Activated T-helper 1 cell treated with Interleukin-2 at 50 U/mL for 16 hours (primary cell): ENCODE measurements at places on chromosomes 1 and 21.

DNA sequence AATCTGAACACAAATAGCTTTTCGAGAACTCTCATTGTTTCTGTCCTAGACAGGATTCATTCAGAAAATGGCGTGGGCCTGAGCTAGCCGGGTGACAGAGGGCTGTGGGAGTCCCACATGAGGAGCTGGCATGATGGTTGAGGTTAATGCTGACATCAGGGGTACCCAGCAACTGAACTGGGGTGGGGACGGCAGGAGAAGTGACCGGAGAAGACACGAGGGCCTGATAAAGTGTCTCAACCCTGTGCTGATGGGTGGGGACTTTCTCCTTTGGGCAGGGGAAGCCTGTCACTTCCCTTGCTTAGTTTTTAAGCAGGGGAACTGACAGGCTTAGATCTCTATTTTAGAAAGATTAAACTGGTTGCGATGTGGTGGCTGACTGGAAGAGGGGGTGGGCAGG, 14.6 kb downstream of the CHIT1 start:
- DNase-seq, result no peak

DNA sequence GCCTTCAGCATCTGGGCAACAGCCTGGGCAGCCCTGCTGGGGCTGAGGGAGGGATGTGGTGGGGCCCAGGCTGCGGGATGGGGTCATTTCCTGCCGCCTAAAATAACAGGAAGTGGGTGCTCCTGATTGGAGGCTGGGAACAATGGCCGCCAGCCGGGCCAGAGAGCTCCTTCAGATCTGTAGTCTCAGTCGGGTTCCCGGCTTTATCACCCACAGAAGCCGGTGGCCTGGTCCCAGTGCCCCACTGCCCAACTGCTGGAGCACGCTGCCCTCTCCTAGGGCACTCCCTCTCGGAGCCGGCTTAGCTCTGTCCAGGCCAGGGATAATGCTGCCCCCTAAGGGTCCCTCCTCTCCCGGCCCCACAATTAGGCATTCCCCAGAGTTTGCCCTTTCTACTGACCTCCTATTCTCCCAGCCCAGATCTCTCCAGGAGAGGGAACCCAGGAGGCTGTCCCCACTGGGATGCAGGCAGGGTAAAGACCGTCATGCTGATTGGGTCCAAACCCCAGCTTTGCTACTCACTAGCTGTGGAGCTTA, 5.1 kb downstream of the MAP7D1 start:
- DNase-seq, result peak; percentile 65

DNA sequence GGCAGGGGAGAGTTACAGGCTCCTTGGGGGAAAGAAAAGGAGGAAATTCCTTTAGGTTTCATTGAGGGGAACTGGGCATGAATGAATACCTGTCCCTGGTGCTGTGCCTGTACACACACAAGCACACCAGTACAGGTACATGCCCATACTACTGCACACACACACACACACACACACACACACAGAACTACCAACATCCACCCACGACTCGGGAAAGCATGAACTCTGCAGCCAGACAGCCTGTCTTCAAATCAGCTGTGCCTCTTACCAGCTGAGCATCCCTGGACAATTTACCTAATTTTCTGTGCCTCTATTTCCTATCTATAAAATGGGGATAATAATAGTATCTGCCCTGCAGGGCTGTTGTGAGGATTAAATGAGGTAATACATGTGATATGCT, 7.2 kb upstream of the GRIK3 start:
- no peak for DNase-seq

DNA sequence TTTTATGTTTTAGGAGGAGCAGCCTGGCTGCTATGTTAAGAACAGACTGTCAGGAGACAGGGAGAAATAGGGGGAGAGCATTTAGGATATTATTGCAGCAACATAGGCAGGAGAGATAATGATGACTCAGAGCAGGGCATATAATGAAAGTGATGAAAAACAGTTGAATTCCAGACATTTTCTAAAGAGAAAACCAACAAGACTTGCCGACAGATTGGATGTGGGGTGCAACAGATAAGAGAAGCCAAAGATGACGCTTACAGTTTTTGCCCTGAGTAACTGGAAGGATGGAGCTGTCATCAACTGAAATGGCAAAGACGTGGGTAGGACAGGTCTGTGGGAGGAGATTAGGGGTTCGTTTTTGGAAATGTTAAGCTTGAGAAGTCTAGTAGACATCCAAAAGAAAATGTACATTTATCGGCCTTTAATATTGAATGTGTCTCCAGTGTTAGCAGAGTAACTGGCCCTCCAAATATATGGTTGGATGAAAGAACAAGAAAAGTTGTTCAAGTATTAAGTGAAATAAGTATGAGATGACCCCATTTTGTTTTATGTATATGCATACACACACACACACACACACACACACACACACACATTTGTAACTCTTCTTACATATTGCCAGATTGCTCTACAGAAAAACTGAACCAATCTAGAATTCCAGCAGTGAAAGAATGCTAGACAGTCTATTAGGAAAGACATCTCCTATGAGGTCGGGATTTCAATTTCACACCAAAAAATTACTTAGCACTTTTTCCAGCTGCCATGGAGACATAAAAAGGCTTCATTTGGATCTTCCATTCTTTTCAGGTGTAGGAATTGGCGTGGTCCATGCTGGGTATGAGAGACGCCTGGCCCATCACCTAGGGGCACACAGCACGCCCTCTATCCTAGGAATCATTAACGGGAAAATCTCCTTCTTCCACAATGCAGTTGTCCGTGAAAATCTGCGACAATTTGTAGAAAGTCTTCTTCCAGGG, 17.2 kb downstream of the DNAJC16 start:
- DNase-seq, result no peak

- no peak for DNase-seq
Observed at GRCh38 chr1:2229037-2229864, 1.1 kb downstream of the SKI start.
